ENCODE measurements at places on chromosomes 6 and 20.

DNA sequence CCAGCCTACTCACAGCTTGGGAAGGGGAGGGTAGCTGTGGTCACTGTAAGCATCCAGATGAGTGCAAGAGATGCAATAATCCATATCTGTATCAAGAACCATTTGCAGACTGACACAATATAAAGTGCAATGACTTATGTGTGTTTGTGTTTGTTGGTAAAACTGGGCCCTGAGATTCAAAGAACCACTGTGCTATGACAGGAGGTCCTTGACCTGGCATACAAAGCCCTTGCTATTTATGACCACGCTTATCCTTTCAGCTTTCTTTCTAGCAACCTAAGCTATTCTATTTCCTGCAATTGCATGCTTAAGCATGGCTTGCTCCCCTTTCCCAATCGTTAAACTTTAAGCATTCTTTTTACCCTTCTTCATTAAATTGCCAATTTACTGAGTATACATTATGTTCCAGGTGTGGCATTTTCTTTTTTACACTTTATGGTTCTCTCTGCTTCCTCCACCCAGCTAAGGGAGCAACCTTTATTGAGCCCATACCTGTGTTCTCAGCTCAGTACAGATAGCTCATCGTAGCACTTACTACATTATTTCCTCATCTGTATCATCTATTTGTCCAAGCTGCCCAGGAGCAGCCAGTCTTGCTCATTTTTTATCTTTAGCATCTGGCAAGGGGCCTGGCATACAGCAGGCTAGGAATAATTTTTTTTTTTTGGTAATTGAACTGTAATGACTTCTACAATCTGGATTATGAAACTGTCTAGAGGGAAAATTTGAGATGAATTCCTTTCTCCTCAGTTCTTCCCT is 3.5 kb downstream of the MCUR1 start:
- no peak for DNase-seq

DNA sequence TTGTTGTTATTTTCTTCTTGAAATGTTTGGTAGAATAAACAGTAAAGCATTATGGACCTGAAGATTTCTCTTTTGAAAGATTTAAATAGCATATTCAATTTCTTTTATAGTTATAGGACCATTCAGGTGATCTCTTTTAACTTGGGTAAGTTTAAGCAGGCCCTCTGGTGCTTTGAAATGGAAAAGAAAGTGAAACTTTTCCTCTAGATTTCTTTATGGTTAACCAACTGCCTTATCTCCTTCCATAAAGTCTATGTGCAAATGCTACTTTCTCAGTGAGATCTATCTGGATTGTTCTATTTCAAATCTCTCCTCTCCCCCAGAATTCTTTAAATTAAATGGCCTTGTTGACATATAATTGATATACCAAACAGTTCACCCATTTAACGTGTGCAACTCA is 54.0 kb downstream of the PHACTR2 start:
- no peak for DNase-seq

DNA sequence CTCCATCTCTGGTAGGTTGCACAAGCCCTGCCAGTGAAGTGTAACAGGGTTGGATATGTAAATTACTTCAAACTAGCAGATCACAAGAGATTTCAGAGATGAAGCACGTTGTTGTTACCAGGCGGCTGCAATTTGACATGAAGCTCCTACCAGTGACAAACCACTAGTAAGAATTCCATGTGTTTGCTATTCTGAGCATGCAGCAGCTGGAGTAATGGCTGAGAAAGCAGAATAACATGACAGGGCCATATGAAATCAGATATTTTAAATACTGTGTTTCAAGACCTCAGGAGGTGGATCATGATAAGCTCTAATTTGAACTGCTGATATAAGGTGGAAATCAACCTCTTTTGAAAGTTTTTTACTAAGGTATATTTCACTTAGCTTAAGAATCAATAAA is 11.4 kb downstream of the RIN2 start:
- no peak for DNase-seq

DNA sequence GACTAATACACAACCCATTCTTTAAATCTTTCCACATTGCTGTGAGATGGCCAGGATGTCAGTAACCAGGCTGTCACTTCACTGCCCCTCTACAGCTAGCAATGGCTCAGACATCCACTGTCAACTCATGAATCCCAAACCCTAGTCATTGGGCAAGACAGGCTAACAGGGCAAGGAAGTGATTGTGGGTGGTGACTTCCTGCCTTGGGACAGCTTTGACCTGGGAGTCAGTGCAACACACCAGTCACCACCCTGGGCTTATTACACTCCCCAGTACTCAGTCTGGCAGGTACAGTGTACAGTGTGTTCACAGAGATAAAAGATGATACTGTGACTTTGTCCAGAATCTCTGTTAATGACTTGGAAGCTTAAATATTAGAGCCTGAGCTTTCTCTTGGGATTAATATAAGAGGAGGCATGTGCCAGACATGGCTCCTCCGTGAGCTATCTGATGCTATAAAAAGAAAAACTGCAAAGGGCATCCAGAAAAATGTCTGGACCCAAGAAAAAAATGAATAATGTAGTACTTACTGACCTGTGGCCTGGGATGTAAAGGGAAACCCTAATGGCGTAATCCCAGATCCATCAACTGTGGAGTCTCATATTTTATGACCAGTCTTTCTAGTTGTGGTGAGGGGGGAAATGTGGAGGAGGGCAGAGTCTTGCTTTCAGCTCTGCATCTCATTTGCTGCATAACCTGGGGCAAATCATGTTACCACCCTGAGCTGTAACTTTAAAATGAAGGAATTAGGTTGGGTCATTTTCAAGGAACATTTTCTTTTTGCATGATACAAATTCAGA is 244.4 kb downstream of the SLC24A3 start:
- DNase-seq: no peak

Measured in stimulated activated CD4-positive, alpha-beta T cell treated with anti-CD3 and anti-CD28 coated beads, Interleukin-4, amount 100 ng/mL, for 1 hour (primary cell).